ENCODE measurements at places on chromosomes 5 and 9.

- DNase-seq = peak; percentile 43
Observed at GRCh38 chr9:1939926-1940368, 75.2 kb upstream of the SMARCA2 start.

DNA sequence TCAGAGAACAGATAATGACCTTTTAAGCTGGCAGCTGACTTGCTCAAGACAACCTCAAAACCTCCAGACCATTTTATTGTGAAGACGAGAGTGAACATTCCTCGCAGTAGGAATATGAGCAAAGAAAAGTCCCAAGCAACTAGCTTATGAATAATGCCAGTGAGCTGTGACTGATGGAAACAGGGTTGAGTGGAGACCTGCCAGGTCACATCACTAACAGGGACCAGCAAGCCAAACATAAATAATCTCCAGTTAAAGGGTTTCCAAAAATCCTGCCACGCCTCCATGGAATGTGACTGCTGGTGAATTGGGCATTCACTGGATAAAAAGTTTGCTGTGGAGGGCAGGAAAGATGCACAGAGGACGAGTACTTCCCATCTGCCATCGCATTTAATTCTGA, 185.4 kb downstream of the CRB2 start:
- no peak for DNase-seq

- no peak for DNase-seq
Observed at GRCh38 chr5:25892211-25892610, 1146.2 kb downstream of the CDH9 start.

- DNase-seq = no peak
Observed at GRCh38 chr9:13675638-13676000, 396.1 kb upstream of the MPDZ start.

DNA sequence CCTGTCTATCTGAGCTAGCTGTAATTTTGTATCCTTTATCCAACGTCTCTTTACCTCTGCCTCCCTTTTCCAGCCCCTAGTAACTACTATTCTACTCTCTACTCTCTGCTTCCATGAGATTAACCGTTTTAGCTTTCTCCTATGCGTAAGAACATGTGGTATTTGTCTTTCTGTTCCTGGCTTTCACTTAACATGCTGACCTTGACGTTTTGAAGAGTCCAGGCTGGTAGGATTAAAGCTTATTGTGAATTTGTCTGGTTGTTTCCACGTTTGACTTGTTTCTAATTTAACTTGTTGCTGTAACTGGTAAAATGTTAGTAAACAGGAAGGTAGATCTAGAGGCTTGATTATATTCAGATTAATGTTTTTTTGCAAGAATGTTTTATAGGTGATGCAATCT, 385.3 kb downstream of the PSAT1 start:
- DNase-seq = no peak

GRCh38 chr9:79656169-79656568, 84.4 kb downstream of the TLE4 start:
- DNase-seq = no peak
